ENCODE measurements at places on chromosomes 13 and 19.

- DNase-seq: no peak
These were observed 120.0 kb downstream of the ITGBL1 start for GRCh38 chr13:101572456-101572855.

- DNase-seq: no peak
These were observed at the start of gene UGGT2 for GRCh38 chr13:96053003-96053703. Gene UGGT2 (minus strand): TSS chr13:96053401. CDS start chr13:96053312, 89 bp downstream.

DNA sequence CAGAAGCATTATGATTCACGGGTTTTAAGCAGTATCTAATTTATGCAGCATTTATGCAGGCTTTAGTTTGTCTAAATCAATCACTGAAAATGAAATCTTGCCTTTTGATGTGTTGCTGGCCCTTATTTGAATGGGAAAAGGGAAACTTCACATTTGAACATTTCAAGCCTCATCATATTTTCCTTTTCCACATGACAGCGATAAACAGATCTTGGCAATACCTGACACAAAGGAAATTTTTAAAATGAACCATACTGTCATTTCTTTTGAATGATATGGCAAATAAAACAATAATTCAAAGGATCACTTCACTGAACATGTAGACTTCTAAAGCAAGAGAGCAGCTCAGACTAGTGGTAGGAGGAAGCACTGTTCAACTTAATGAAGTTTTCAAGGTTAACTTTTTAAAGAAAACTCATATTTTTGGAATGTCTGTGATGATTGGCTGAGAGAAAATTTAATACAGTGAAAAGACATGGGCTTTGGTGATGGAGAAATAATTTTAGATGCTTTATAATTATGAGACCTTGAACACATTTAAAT lies 198.1 kb downstream of the OXGR1 start:
- no peak for DNase-seq

DNA sequence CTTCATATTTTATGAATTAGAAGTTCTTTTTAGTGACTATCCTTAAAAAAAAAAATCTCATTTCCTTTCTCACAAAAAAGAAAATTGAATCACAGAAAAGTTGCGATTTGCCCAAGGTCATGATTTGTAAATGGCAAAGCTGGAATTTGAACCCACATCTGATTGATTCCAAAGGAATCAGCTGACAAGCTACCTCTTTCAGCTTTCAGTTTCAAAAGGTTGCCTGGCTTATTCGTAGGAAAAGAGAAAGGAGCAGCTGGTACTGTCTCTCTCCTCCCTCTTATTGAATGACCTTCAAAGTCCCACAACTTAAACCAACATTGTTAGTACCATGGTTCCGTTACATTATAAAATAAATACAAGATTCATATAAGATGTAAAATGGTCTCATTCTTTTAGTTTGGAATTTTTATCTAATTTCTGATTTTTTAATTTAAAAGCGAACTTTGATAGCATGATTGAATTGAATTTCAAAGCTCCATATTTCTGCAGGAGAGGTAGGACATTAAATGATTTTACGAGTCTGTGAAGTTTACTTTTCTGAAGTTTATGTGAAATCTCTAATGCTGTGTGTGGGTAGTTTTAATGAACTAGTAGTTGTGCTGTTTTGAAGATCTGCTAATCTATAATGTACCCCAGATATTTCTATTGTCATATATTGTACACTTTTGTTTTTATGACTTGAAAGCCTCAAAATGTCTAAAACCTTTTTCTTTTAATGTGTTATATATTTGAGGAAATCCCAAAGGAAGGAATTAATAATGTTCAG lies 18.5 kb upstream of the KCTD4 start:
- no peak for DNase-seq

DNA sequence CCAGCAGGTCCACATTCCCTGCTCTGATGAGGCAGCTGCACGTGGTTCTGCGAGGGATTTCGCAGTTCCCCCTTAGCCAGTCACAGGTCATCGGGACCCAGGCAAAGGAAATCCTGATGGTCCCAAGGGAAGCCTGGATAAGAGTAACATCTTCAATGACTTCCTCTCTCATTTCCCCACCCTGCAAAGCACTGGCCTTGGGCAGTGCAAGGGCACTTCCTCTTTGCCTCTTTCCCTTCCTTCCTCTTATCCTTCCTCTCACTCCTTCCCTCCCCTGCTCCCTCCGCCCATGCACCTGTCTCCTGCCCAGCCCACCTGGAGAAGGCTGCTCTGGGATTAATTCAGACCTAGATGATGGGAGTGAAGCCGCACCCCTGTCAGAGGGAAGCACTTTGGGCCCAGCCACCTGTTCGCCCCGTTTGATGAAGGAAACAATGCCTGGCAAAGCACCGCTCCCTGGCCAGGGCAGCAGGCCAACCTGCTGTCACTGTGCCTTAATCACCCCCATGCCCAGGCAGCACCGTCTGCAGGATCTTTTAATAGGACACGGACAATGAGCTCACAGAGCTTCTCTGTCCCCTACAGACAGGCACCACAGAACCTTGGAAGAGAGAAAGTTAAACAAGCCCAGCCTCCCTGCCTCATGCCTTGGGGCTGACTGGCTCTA lies 113.5 kb upstream of the PABPC3 start:
- no peak for DNase-seq

- no peak for DNase-seq
These were observed 2.2 kb downstream of the HCST start for GRCh38 chr19:35904311-35905068.

- no peak for DNase-seq
These were observed 87.6 kb downstream of the IRS2 start for GRCh38 chr13:109698779-109699178.

- DNase-seq: no peak
These were observed 1.1 kb upstream of the GRTP1 start for GRCh38 chr13:113364901-113365582.
